ENCODE measurements at places on chromosomes 1 and 21.

DNA sequence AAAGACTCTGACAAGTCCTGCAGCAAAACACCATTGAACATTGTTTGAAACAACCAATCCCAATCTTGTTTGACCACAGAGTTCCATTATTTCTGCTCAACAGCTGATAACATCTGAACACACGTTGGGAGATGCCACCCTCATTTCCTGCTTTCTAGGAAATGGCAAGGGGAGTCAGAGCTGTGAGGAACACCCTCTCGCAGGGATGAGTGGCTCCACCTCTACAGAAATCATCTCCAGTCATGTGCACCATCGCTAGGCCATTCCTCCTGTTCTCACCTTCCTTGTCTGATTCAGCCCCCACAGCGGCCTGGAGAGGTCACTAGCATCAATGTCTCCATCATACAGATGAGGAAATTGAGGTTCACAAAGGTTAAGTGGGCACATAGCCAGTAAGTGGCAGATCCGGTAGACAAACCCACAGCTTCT lies 22.4 kb upstream of the RUNX3 start:
- DNase-seq = no peak

GRCh38 chr1:116911188-116911553 lies 1.5 kb downstream of the PTGFRN start:
- DNase-seq = no peak

DNA sequence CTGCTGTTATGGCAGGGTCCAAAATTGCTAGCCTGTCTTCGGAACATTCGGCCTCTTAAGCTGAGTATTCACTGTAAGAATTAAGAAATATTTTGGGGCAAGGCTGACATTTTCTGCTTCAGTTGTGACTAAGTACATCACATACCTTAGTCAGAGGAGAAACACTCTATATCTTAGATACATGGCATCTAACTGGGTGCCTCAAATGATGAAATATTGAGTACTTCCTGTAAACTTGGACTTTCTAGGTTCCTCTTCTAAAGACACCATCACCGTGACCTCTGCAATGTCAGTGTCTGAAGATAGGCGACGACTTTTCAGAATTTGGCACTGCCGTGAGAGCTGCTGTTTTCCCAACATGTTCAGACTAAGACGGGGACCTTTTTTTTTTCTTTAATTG lies 65.6 kb downstream of the PCBP3 start:
- DNase-seq = no peak

DNA sequence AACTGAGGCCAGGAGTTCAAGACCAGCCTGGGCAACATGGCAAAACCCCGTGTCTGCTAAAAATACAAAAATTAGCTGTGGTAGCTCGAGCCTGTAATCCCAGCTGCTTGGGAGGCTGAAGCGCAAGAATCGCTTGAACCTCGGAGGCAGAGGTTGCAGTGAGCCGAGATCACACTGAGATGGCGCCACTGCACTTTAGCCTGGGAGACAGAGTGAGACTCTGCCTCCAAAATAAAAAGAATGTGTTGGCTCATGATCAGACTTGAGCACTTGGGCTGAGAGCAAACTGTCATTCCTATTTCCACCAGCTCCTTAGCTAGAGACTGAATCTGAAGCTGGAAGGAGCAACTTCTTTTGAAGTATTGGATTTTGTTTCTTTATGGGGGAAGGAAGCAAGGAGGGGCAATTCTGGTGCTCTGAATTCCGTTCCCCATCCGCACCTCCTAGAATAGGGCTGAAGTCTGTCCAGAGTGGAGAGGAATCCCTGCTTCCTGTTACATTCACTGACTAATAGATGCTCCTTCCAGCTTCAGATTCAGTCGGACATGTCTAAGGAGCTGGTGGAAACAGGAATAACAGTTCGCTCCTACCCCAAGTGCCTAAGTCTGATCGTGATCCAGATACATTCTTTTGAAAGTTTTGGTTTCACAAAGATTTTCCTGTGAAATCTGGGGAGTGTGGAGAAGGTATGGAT lies 3.8 kb downstream of the ZNF672 start:
- no peak for DNase-seq

GRCh38 chr1:18160290-18160942 lies 52.8 kb downstream of the IGSF21 start:
- DNase-seq = no peak

- DNase-seq = peak; percentile 57
Observed at GRCh38 chr1:42765832-42766740, 742 bp downstream of the P3H1 start.

- no peak for DNase-seq
Observed at GRCh38 chr1:24321126-24321525, 2.0 kb downstream of the GRHL3 start.

DNA sequence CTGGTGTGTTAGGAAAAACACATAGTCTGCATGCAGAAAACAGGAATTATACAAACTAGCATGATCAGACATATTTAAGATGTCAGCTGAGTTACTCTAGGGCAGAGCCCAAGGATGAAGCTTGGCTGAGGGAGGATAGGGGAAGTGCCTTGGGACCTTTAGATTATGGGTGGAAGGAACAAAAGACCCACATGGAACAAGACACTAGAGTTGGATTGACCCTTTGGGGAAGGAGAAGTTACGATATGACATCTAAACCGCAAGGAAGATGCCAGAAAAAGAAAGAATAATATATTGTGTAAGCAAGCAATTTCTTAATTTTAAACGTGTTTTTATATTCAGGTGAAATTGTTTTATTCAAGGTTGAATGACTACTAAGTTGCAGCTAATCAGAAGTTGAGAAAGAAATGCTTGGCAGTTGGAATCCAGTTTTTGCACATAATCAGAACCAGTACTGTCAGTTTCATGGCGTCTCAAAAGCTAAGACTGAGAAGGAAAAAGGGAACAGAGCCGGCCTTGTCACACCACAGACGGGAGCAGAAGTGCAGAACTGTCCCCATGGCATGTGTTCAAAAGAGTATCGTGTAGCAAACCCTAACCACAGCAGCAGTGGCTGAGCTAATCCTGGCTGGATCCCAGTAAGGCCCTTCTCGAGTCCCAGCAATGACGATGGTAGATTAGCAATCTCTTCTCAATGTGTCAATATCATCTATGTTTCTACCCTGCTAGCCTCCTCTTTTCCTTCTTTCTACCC lies 31.2 kb upstream of the IFNAR2 start:
- DNase-seq = peak; percentile 31

GRCh38 chr1:2210084-2210653 lies 15.6 kb upstream of the FAAP20 start:
- no peak for DNase-seq

Data from NCI-H2029 treated with DMSO at 0.1 percent for 48 hours (cell line).